ENCODE measurements at places on chromosomes 13 and 19.

DNA sequence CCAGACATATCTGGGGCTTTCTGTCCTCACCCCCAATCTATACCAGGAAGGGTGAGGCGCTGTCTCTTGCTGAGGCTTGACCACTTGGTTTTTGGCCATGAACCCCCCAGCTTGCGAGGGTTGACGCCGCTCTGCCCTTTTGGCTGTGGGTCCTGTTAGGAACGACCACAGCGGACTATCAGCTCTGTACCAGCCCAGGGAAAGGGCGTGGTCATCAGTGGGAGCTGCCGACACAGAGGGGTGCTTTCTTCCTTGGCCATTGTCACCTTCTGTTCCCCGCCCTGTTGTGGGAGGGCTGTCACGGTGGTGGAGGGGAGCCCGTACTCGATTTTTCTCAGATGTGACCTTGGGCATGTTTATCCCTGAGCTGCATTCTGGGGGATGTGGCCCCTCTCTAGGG is 5.7 kb downstream of the DCAF15 start:
- DNase-seq, result no peak

GRCh38 chr19:47714339-47714738 is 1.1 kb downstream of the EHD2 start:
- no peak for DNase-seq

DNA sequence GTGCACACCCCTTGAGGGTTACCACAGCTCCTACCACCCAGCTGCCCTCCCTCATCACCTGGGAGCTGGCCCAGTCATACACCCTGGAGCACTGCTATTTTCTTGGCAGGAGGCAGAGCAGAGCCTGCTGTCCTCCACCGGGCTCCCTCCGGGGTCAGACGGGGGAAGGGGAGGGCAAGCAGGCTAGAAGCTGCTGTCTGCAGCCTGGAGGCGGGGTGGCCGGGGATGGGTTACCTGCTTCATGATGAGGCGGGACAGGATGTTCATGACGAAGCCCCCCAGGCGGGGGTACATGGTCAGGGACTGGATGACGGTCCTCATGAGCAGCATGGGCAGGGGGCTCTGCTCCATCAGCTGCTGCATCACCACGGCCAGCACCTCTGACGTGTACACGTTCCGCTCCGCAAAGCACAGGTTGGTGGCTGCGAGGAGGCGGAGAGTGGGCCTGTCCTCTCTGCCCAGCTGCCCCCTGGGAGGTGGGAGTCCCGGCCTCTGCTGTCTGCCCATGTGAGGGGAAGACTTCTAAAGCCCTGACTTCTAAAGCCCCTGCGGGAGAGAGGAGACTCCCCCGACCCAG is 2.7 kb upstream of the RSPH6A start:
- DNase-seq, result no peak

- DNase-seq, result no peak
These were observed 4.7 kb upstream of the CYP2A13 start for GRCh38 chr19:41083516-41083915.

GRCh38 chr19:16577531-16577985 is 5.3 kb upstream of the SLC35E1 start:
- no peak for DNase-seq

- DNase-seq, result no peak
These were observed 102.5 kb downstream of the FLT1 start for GRCh38 chr13:28392428-28392827.

DNA sequence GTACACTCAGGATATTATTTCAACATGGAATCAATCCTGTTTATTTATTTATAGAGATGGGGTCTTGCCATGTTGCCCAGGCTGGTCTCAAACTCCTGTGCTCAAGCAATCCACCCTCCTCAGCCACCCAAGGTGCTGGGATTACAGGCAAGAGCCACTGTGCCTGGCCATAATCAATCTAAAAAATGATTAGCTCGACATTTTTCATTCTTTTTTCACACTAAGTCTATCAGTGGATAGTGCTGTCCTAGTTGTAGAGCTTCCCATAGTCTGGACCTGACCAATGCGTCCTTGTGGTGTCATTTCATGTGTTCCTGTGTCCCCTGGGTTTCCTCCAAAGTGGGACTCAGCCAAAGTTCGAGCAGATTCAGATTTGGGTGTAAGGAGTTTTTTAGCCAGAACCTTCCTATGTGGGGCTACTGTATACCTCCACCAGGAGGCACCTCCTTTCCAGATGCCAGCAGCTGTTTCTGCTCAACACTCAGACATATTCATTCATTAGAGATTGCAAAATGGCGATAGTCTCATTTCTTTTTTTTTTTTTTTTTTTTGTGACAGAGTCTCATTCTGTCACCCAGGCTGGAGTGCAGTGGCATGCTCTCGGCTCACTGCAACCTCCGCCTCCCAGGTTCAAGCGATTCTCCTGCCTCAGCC is 61.1 kb downstream of the MAP4K1 start:
- no peak for DNase-seq
